ENCODE measurements at places on chromosomes 1 and 21.

GRCh38 chr1:172997941-172998361 is 52.8 kb downstream of the TNFSF18 start:
- DNase-seq, result no peak

DNA sequence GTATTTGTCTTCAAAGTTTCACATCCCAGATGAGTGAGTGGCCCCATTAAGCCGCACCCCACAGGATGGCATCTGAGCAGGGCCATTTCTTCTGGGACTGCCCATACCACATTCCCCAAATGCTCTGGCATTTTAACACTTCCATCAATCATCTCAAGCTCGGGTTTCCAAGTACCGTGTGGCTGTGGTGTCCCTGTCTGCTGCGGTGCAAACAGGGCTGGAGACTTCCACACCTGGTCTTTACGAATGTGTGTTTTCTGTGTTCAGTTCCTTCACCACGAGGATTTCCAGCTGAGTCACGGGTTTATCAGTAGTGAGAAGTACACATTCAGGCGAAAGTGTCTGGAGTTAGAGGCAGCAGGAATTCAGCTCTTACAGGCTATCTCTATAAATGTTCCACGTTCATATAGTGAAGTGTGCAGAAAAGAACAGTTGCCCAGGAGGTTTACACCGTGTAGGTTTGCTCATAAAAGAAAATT is 195.2 kb downstream of the RHOU start:
- DNase-seq, result no peak

GRCh38 chr1:35223084-35223630 is 30.2 kb upstream of the SFPQ start:
- no peak for DNase-seq

DNA sequence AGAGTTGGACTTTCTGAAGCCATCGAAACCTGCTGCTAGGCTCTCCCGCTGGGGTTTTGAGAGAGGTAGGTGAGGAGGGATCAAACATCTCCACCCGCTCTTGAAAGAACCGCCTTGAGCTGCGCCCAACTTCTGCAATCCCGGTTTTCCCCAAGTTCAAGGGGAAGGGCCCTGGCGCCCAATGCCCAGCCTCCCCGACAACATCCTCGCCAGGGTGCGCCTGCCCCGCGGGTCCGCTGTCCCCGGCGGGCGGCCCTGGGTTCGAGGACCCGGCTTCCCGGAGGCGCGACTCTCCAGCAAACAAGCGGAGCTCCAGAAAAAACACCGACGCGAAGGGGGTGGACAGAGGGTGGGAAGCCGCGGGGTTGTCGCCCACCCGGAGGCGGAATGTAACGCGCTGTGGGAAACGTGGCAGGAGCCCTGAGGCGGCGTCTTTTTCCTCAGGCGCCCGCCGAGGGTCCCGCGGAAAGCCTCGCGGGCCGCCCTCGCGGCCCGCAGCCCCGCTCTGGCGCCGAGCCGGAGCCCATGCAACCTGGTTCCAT is 607 bp downstream of the BTG3 start:
- DNase-seq, result no peak

GRCh38 chr1:203662360-203662759 is 35.7 kb downstream of the ATP2B4 start:
- DNase-seq, result no peak
